Adrenal gland (tissue), 19 donors: ENCODE measurements at places on chromosomes 2 and 18. TPM values are rescaled to one million over a fixed set of nuclear protein-coding genes. Genes with fewer than 3 reads are reported as not detected.

- H3K4me1 ChIP-seq: no peaks in the 10 kb centered on the region
- no peak for DNase-seq
Measured at GRCh38 chr2:60961457-60961856, 56.1 kb upstream of the PEX13 start.

KCNE4 gene
- total RNA-seq: 3.2 TPM

DNA sequence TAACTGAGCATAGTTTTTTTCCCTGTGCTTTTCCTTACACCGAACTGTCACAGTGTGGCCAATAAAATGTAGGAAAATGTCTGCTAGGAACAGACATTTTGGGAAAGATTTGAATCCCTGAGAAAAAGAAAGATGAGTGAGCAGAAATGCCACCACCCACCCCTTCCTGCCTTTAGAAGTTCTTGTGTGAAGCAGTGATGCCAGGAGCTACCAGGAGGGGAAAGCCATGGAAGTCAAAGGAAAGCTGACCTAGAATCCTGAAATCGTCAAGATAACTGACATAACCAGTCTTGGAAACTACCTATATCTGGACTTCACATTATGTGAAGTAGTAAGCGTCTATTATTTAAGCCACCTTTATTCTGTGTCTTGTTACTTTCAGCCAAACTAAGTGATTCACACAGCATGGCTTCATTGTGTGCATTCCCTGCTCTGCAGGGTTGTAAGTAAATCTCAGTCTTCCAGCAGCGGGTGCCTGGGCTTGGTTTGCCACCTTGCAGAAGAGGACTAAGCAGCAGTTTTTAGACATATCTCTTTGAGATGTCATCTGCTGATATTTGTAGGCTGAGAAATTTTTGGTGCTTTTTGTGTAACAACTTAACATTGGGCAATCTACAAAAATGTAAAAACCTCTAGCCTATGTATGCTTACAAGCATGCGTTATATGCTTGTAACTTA lies 11.2 kb upstream of the SPRED2 start:
- H3K4me1 ChIP-seq: no peaks in the 10 kb centered on the region
- DNase-seq: no peak
- no peak overlapping the region for H3K4me3 ChIP-seq
- H3K36me3 ChIP-seq: no peaks in the 10 kb centered on the region
- H3K27me3 ChIP-seq: no peaks in the 10 kb centered on the region
- no peak overlapping the region for H3K27ac ChIP-seq

DNA sequence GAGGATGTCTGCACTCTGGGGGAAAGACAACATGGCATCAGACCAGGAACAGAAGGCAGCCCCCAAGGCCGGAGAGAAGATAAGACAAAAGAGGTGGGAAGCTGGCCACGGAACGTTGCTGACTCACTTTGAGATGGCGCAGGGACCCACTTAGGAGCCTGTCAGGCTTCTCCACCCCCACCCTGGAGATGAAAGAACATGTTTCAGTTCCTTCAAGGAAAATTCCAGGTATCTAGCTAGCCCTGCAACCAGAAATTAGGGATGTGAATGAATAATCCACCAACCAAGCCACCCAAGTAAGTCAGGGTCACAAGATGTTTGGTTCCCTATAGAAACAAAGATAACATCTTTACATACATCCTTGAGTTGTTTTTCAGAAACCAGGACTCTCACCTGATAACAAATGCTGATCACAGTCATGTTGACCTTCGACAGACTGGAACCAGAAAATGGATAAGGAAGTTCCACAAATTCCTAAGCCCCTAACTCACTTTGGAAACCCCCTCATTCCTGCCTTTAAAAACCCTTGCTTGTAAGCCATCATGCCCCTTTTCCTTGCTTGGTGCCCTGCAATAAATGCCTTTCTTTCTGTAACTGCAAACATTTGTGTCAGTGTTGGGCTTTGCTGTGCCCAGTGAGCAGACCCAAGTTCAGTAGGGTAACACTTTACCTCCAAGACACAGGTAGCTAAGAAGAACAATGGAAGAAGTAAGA lies 31.9 kb downstream of the PSTPIP2 start:
- peaks cover 9% of the 10 kb centered on the region for H3K4me1 ChIP-seq
- no peak overlapping the region for H3K27ac ChIP-seq
- DNase-seq: peak; percentile 46
- no peaks in the 10 kb centered on the region for H3K27me3 ChIP-seq

GRCh38 chr2:68700560-68700959 lies 34.1 kb upstream of the ARHGAP25 start:
- no peaks in the 10 kb centered on the region for H3K36me3 ChIP-seq
- no peak overlapping the region for H3K27ac ChIP-seq
- no peak for DNase-seq
- H3K4me3 ChIP-seq: no peak overlapping the region

CCDC68 gene
- total RNA-seq: 2.7 TPM

CRYBA2 gene
- not detected for total RNA-seq

GRCh38 chr2:24837996-24838513 lies 44.8 kb downstream of the CENPO start:
- no peaks in the 10 kb centered on the region for H3K27me3 ChIP-seq
- no peaks in the 10 kb centered on the region for H3K4me1 ChIP-seq
- H3K36me3 ChIP-seq: no peaks in the 10 kb centered on the region
- H3K27ac ChIP-seq: no peak overlapping the region
- DNase-seq: no peak

MRO gene
- total RNA-seq: 1.6 TPM

GRCh38 chr2:69449906-69450305 lies 12.7 kb upstream of the NFU1 start:
- no peaks in the 10 kb centered on the region for H3K36me3 ChIP-seq
- H3K27me3 ChIP-seq: no peaks in the 10 kb centered on the region
- DNase-seq: no peak
- no peaks in the 10 kb centered on the region for H3K4me1 ChIP-seq
- no peak overlapping the region for H3K4me3 ChIP-seq

DNA sequence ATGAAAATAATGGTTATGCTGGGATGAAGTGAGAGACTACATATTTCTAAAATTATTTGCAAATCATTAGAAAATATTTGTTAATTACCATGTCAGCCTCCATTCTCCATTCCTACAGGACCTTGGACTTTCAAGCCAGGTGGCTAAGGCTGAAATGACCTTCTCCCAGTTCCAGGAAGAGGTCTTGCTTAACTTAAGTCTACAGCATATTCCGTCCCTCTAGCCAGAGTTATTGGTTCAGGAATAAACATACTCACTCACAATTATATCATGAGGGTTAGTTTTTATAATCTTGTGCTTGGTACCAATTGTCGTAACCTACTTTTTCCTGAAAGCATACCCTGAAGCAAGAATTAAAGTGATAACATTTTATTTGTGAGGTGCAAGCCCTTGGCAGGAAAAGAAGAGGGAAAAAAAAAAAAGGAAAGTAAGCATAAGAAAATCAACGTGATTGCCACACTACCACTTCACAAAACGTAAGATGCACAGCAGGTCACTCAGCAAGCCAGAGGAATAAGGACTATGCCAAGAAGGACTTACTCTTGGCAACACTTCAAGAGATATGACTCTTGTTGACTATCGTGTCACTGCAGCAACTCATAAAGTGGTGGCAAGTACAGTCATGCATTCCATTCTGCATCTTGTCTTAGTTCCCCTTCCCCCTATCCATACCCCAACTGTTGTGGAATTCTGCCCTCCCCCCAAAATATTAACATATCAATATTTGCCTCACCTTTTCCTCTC lies 479.1 kb downstream of the MBD2 start:
- H3K4me3 ChIP-seq: no peak overlapping the region
- DNase-seq: no peak

RNF144A gene
- 71.6 TPM for total RNA-seq

DNA sequence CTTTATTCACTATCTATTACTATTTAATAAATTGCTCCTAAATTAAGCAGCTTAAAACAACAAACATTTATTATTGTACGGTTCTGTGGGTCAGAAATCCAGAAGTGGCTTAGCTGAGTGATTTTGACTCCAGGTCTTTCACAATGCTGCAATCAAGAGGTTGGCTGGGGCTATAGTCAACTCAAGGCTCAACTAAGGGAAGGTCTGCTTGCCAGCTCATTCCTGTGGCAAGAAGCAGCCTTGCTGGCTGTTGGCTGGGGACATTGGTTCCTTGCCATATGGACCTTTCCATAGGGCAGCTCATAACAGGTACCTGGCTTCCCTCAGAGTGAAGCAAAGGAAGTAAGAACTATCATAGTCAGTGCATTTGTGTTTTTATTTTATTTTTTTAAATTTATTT lies 5.0 kb upstream of the MRPL19 start:
- H3K27ac ChIP-seq: no peak overlapping the region
- no peaks in the 10 kb centered on the region for H3K36me3 ChIP-seq
- DNase-seq: no peak
- H3K27me3 ChIP-seq: no peaks in the 10 kb centered on the region
- H3K4me3 ChIP-seq: no peak overlapping the region

- peaks cover 41% of the 10 kb centered on the region for H3K36me3 ChIP-seq
- no peak overlapping the region for H3K4me3 ChIP-seq
- no peak overlapping the region for H3K27ac ChIP-seq
- H3K4me1 ChIP-seq: peaks cover 11% of the 10 kb centered on the region
- DNase-seq: no peak
- no peaks in the 10 kb centered on the region for H3K27me3 ChIP-seq
Measured at GRCh38 chr2:191010887-191011885, 2.8 kb downstream of the STAT1 start.

SNTG2 gene
- 4.3 TPM for total RNA-seq

- H3K36me3 ChIP-seq: no peaks in the 10 kb centered on the region
- H3K4me1 ChIP-seq: no peaks in the 10 kb centered on the region
- peak; percentile 34 for DNase-seq
- H3K4me3 ChIP-seq: no peak overlapping the region
- H3K27ac ChIP-seq: no peak overlapping the region
- no peaks in the 10 kb centered on the region for H3K27me3 ChIP-seq
Measured at GRCh38 chr2:106537047-106537446, 49.9 kb downstream of the CD8B2 start.

ANKRD30BL gene
- not detected for total RNA-seq

POTEI gene
- not detected for total RNA-seq

DNA sequence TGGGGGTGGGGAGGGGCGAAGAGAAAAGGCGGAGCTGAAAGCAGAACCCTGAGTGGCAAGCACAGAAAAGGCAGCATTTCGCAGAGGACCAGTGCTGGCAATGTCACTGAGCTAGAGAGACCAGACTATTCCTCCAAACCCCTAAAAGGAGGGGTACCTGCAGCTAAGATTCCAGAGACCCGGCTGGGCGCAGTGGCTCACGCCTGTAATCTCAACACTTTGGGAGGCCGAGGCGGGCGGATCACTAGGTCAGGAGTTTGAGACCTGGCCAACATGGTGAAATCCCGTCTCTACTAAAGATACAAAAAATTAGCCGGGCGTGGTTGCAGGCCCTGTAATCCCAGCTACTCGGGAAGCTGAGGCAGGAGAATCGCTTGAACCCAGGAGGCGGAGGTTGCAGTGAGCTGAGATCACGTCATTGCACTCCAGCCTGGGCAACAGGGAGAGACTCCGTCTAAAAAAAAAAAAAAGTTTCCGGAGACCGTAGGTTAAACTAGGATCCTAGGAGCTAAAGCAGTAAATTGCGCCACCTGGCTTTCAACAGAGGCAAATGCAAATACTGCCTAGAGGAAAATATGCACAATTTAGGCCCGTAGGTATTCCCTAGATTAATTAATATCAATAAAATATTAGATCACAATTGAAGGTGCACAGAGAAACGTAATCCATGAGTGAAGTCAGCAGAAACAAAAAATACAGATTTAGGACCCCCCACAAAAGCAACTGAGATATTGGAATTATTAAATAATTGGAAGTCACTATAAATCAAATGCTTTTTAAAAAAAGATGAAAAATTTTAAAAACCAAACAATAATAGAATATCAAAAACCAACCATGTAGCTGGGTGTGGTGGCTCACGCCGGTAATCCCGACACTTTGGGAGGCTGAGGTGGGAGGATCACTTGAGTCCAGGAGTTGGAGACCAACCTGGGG lies 4.9 kb downstream of the UCN start:
- H3K27ac ChIP-seq: no peak overlapping the region
- H3K4me3 ChIP-seq: no peak overlapping the region
- DNase-seq: peak; percentile 72

- no peaks in the 10 kb centered on the region for H3K27me3 ChIP-seq
- peaks cover 8% of the 10 kb centered on the region for H3K4me1 ChIP-seq
- DNase-seq: no peak
- no peak overlapping the region for H3K27ac ChIP-seq
- no peak overlapping the region for H3K4me3 ChIP-seq
- H3K36me3 ChIP-seq: no peaks in the 10 kb centered on the region
Measured at GRCh38 chr2:8230466-8230865, 451.4 kb upstream of the ID2 start.

DNA sequence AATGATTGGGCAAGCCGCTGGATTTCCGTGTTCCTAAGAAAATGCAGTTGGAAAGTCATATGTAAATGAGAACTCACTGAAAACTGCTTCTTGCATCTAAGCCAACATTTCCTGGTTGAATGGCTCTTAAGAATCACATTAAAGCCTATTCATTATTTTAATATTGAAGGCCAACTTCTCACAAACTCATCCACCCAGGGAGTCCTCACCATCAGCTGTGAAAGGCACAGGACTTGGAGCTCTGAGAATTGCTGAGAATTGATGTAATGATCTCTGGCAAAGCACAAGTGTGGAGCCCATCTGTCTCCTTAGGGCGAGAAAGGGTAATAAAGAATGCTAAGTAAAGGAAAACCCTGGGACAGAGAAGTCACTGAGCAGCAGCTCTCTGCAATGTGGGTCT lies 55.9 kb upstream of the APCDD1 start:
- no peak overlapping the region for H3K4me3 ChIP-seq
- H3K4me1 ChIP-seq: no peaks in the 10 kb centered on the region
- H3K36me3 ChIP-seq: no peaks in the 10 kb centered on the region
- no peak for DNase-seq

DNA sequence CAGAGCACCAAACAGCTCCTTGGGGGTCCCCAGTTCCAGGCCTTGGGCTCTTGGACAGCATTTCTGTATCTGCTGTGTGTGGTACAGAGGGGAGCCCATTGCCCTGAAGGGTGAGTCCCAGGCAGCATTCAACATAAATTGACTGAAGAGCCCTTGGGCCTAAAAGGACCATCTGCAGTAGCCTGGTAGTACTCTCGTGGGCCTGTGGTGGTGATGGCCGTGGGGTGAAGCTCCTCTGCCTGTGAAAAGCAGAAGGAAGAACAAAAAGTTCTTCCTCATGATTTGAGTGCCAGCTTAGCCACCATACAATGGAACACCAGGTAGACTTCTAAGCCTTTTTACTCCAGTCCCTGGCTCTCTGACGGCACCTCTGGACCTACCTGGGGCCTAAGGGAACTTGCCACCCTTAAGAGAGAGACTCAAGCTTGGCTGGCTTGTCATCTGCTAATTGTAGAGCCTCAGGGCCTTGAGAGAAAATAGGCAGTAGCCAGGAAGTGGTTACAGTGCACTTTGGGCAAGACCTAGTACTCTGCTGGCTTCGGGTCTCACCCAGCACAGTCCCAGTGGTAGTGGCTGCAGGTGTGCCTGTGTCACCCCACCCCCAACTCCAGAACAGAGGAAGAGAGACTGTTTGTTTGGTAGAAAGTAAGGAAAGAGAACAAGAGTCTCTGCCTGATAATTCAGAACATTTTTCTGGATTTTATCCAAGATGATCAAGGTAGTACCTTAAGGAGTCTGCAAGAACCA lies 84.6 kb upstream of the CERS6 start:
- H3K36me3 ChIP-seq: no peaks in the 10 kb centered on the region
- H3K27me3 ChIP-seq: no peaks in the 10 kb centered on the region
- H3K27ac ChIP-seq: no peak overlapping the region

FEZ2 gene
- total RNA-seq: 46.5 TPM
